ENCODE measurements at places on chromosomes 11 and 22.
A peak's percentile ranks its signal among the peaks of the same experiment; 100 is the strongest.

DNA sequence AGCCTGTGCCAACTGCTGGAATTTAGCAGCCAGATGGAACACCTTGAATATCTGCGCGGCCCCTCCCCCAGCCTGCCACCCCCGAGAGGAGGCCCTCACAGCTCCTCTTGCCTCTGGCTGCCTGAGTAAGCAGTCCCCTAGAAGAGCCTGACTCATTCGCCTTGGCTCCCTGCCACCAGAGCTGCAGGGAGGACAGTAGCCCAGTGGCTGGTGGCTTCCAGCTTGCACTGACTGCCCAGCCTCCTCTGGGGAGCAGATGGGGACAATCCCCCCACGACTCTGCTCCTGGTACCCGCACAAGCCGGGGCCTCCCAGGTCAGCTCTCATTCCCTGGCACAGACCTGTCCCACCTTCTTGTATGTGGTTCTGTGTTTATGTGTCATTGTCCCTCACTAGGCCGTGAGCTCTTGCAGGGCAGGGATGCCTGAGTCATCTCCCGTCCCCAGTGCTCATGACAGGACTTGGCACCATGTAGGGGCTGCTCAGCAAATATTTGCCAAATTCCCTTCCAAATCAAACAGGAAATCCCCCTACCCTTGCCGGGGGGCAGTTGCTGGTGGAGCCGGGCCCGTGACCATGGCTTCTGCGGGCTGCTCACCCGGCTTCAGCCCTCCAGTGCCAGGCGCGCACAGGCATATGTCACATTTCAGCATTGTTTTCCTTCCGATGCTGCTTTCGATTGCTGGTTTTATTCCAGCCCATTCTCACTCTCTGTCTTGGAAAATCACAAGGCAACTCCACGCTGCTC, 43.6 kb downstream of the CACNG2 start:
- peak; percentile 81 for DNase-seq

DNA sequence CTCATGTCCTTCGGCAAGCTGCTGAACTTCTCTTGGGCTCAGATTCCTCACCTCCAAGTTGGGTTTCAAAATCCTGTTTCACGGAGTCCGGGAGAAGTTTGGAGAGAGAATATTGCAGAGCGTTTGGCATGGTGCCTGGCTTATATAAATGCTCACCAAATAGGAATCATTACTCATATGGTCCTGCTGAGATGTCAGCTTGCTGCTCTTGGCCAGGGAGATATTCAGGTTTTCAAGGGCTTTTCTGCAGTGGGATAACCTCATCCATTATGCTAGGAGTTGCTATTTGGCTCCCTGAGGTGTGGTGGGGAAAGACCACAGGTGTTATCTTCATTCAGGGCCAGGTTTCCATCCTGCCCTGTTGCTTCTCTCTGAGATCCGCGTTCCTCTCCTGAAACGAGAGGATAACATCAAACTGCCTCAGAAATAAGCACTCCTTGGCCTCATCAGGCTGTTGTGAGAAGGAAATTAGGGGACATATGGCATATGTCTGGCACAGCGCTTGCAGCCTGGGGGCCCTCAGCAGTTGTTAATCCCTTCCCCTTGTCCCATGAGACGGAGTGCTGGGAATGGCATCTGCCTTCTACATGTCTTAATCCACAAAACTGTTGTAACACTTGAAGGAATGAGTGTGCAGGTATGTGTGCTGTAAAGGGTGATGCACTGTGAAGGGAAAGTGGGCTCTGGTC, 29.9 kb upstream of the ACER3 start:
- DNase-seq = no peak

- no peak for DNase-seq
These were observed 294.2 kb upstream of the ANO3 start for GRCh38 chr11:26037716-26038115.

DNA sequence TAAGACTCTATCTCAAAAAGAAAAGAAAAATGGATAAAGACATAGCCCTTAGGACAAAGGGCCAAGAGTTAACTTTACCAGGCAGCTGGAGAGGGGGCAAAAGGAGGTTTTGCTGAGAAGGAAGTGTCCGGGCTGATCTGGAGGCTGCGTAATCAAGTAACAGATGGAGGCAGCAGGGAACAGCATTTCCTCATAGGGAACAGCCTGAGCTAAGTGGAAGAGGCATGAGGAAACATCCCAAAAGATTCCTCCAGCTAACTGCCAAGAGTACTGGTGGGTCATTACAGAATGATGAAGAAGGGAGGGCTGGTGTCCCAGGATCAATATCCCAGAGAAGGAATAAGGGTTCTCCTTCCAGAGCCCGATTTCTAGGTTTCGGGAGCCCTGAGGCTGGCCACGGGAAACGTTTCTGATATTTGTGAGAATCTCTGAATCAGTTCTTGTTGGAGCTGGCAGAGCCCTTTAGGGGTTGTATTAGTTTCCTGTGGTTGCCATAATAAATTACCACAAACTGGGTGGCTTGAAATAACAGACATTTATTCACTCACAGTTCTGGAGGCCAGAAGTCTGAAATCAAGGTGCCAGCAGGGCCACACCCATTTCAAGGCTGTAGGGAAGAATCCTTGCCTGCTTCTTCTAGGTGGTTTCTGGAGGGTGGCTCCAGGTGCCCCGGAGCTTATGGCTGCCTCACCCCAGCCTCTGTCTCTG, 21.2 kb downstream of the LIF start:
- no peak for DNase-seq

DNA sequence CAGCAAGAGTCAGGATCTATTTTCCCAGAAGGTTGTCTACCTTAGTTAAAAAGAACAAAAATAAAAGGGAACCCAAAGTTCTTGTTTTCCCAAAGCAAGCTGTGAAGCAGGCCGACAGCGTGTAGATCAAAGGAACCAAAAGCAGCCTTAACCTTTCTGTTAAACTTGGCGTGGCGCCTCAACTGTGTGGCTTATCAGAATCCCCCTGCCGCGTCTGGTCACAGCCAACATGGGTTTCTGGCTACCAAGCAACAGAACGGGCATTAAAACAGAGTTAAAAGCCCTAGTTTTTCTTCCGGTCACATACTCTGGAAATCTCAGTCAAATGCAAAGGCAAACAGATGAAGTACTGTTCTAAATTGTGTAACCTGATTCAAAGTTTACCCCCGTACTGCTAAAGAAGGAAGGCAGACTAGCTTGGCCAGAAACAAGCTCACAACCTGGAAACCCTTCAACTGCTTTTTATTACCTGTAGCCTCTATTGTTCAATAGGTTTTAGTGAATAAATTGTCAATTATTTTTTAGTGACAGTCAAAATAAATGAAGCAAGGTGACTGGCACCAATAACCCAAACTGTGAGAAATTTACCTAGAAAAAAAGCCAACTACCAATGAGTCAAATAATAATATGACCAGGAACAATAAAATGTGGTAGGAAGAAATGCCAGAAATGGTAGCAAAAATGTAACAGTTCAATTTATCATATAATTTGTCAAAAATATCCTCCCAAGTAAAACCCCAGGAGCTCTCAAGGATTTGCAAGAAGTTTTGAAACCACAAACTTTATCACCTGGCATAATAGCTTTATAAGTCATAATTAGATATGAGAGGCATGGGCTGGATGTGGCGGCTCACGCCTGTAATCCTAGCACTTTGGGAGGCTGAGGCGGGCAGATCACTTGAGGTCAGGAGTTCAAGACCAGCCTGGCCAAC, 21.4 kb downstream of the CHKA start:
- peak; percentile 64 for DNase-seq

DNA sequence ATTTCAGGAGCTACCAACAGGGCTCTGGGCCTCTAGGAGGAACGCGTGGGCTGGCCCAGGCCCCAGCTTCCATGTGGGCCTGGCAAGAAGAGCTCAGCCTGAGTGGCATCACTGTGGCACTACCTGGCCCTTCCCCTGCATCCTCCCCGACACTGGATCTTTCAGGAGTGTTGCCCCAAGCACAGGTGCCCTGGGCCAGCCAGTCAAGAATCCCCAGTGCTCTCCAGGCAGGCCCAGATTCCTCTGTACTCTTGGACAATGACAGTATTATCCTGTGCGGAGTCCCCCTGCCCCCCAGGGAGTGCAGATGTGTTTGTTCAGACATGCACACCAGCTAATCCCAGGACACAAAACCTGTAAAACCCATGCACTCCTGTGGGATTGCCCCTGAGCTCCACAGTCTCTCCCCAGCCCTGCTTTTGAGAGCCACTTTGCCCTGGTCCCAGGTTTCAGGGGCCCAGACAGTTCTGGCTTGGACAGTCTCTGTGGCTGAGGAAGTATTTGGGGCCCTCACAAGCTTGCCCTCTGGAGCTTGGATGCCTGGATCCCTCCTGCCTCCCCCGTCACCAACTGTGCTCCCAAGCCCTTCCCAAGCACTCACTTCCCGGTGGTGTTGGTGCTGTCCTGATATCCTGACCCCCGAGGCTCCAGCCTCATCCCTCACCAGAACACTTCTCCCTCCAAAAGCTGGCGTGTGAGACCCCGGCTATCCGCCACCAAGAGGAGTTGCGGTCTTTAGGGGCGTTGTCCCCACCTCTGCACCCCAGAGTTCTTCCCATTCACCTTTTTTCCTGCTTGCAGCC, 39.9 kb downstream of the KCNC1 start:
- no peak for DNase-seq

DNA sequence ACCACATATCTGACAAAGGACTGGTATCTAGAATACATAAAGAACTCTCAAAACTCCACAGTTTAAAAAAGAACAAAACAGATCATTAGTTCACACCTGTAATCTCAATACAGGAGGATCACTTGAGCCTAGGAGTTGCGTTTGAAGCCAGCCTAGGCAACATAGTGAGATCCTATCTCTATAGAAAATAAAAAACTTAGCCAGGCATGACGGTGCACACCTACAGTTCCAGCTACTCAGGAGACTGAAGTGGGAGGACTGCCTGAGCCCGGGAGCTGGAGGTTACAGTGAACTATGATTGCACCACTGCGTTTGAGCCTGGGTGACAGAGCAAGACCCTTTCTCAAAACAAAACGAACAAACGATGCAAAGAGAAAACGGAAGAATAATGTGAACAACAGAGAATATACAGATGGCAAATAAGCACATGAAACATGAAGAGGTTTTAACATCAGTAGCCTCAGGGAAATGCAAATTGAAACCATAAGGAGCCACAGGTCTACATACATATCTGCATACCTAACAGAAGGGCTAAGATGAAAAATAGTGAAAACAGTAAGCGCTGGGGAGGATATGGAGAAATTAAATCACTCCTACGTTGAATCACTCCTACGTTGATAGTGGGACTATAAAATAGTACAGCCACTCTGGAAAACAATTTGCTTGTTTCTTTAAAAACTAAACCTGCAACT, 70.7 kb downstream of the DGCR2 start:
- peak; percentile 42 for DNase-seq

GRCh38 chr11:131841028-131841427, 470.6 kb downstream of the NTM start:
- DNase-seq = no peak

DNA sequence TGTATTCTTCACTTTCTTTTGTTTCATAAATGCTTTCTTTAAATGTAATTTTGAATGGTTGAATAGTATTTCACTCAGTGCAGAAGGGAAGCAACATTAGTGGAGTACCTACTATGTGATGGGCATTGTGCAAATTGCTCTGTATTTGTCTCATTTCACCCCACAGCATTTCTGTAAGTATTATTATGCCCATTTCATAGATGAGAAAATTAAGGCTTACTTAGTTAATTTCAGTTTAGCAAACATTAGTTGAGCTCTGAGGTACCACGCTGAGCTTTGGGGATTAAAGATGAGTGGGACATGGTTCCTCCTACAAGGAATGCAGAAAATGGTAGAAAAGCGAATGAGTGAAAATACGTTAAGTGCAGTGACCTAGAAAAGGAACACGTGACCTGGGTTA, 58.1 kb downstream of the SWAP70 start:
- no peak for DNase-seq

DNA sequence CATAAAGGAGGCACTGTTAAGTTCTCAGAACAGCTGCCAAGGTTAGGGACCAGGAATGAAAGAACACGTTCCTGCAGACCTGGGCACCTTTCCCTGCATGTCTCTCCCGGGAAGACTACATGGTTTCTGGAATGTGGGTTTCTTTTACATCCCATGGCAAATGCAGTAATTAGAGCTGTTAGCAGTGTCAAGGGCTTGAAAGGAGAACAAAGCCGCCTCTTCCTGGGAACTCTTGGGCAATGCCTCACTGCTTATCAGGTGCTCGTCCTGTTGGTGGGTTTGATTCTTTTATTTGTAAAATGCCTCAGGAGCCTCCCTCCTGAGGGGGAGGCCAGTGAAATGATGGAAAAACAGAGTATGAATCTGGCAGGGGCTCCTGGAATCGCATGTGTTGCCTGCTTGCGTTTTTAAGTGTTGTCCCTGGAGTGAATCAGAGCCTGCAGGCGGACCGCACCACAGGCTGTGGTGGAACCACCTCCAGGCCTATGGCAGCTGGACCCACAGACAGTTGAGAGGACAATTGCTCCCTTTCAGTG, 723 bp upstream of the C22orf31 start:
- no peak for DNase-seq

DNA sequence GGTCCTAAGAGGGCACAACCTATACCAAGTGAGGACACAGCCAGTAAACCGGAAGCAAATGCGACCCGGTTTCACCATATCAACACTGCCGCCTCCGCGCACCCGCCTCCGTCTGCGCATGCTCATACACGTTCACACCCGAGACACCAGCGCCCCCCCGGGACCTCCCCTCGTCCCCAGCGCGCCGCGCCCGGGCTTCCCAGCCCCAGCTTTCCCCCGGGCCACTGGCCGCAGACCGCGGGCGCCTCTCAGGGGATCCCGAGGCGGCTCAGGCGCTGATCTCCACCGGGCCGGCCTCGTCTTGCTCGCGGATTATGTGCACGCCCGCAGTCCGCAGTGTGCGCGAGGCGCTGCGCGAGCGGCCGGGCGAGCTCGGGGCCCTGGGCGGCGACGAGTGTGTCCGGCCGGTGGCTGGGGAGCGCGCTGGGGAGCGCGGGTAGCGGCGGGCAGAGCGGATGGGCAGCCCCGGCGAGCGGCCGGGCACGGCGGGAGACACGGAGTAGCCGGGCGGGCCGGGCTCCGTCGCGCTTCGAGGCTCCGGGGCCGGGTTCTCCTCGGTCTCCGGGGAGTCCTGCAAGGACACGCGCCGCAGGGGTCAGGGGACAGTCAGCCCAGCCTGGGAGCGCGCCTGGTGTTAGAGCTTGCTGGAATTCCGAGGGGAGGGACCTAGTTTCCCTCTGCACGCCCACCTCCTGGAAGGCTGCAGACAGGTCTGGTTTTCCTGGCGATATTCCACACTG, 2.0 kb downstream of the HEPN1 start:
- no peak for DNase-seq

- DNase-seq = no peak
These were observed 253.0 kb downstream of the INSC start for GRCh38 chr11:15367695-15368094.

GRCh38 chr22:20582171-20582511, 74.7 kb downstream of the MED15 start:
- no peak for DNase-seq

DNA sequence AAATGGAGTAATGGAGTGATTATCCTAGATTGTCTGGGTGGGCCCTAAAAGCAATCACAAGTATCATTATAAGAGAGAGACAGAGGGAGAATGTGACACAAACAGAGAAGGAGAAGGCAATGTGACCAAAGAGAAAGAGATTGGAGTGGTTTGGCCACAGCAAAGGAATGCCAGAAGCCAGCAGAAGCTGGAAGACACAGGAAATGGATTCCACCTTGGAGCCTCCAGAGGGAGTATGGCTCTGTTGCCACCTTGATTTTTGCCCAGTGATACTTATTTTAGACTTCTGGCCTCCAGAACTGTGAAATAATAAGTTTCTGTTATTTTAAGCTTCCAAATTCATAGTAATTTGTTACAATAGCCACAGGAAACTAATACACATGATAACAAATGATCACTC, 36.8 kb upstream of the OR5P2 start:
- no peak for DNase-seq

GRCh38 chr11:57413681-57414080, 13.2 kb downstream of the SLC43A3 start:
- no peak for DNase-seq
